ENCODE measurements at places on chromosomes 4 and X.

GRCh38 chrX:115547448-115547847 is 13.5 kb upstream of the PLS3 start:
- no peak for DNase-seq

DNA sequence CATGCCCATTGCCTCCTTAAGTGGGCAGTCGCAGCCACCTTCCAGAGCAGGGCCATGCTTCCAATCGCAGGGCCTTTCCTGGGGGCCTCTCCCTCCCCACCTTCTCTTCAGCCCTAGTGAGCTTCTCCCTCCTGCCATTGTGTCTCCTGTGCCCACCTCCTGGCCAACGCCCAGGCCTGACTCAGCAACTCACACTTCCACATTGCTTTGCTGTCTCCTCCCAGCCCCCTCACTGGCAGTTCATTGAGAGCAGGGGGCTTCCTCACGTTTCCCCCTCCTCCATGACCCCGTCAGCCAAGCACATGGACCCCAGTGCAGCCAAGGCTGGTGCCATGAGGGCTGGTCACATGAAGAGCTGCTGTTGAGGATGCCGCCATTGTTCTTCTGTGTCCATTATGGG is 25.9 kb downstream of the HTRA3 start:
- no peak for DNase-seq

- DNase-seq, result no peak
These were observed 29.7 kb upstream of the FGF2 start for GRCh38 chr4:122796801-122797404.

- no peak for DNase-seq
These were observed 1520.7 kb downstream of the ARAP2 start for GRCh38 chr4:34723605-34724004.

GRCh38 chr4:27217261-27217769 is 356.7 kb downstream of the STIM2 start:
- no peak for DNase-seq

DNA sequence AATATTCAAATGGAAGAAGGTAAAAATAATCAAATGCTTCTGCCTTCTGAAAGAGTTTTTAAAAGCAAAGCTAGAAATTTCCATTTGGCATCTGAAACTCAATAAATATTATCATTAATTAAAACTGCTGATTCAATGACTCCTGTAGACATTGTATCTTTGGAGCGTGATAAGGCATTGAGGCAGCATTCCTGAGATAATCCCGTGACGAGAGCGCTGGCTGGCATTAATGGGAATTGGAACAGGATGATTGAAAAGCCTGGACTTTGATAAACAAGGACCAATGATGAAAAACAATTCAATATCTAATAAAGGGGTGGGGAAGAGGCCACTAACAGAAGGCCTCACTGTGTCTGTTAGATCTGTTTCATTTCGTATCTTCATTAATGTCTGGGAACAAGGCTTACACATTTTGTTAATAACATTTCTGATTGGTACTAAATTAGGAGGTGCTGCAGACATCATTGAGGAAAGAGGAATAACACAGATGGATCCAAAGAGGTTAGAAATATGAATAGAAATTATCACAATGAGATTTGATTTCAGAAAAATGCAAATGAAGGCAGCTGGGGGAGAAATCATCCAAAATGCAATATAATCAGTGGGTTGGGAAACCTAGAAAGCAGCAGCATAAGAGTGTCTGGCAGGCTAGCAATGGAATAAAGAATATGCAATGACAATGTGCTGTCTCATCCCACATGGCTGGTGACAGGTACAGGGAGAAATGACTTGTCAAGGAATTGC is 102.3 kb downstream of the SCD5 start:
- no peak for DNase-seq

- DNase-seq, result no peak
These were observed 353.2 kb downstream of the PDHA2 start for GRCh38 chr4:96193061-96193460.

DNA sequence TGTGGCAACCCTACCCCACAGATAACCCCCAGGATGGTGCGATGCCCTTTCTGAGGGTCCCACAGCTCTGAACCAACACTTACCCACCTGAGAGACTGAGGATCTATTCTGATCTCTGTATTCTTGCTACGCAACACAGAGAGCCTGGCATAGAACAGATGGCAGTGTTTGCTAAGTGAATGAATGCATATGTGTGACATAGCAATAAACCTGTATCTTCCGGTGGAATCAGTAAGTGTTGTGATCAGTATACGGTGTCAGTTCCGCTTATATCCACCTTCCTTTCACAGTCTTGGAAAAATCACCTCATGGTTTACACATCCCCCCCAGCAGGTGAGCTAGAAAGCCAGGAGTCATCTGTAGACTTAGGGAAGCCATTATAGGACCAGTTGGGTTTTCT is 5.9 kb upstream of the HSD17B10 start:
- no peak for DNase-seq

DNA sequence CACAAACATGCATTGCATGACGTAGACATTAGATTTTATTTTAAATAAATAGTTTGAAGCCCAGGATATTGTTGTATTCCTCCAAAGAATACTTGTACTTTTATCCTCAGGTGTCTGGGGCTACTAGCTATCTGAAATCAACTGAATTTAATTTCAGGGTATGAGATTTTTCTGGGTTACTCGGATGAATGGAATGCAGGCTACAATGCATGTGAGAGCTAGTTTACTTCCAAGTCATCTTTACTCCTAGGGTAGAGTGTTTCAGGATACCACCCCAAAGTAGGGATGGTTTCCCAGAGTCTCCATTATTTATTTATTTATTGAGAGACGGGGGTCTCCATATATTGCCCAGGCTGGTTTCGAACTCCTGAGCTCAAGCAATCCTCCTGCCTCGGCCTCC is 66.4 kb downstream of the HPRT1 start:
- no peak for DNase-seq

GRCh38 chrX:150366951-150367545 is 3.9 kb downstream of the MAMLD1 start:
- no peak for DNase-seq

DNA sequence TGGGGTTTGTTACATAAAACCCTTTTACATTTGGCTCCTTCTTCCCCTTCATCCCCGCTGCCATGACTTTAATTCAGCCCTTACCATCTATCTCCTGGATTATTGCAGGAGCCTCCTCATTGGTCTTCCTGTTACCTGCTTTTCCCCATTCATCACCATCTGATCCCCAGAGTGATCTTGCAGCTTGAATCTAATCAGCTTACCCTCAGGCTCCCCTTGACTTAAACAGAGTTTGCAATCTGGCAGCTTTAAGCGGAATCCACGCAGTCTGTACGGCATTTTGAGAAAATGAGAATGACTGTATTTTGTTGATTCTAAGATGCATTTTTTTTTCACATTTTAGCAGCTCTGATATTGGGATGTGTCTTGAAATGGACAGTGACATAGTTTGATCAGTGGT is 14.9 kb upstream of the PPEF1 start:
- no peak for DNase-seq

GRCh38 chrX:9318766-9319165 is 146.1 kb upstream of the TBL1X start:
- no peak for DNase-seq

DNA sequence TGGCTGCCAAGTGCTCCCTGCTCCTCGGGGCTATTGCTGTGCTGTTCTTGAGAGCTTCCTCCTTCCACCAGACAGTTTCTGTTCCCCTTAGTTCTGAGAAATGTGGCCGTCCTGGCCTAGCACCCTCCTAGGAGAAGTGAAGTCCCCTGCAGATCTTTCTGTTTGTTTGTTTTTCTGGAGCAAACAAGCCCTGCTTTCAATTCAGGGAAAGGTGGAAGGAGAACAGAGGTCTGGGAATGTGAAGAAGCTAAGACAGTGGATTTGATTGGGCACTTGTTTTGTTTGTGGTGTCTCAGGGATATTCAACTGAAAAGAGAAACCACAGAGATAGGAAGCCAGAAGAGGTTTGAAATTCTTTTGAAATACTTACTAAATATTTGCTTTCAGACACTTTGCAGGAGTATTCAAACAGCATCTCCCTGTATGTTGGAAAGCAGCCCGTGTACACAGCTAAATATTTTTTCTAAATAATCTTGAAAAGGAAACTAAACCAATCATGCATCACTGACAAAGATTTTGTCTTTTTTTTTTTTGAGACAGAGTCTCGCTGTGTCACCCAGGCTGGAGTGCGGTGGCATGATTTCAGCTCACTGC is 36.5 kb upstream of the PPM1K start:
- DNase-seq, result no peak

- no peak for DNase-seq
These were observed 42.4 kb upstream of the NDNF start for GRCh38 chr4:121114756-121115155.

- no peak for DNase-seq
These were observed 705.9 kb upstream of the AGA start for GRCh38 chr4:178148106-178148505.

- no peak for DNase-seq
These were observed 29.8 kb upstream of the H2AZ1 start for GRCh38 chr4:99979872-99980271.

- no peak for DNase-seq
These were observed 1673.8 kb upstream of the AGA start for GRCh38 chr4:179116011-179116410.

DNA sequence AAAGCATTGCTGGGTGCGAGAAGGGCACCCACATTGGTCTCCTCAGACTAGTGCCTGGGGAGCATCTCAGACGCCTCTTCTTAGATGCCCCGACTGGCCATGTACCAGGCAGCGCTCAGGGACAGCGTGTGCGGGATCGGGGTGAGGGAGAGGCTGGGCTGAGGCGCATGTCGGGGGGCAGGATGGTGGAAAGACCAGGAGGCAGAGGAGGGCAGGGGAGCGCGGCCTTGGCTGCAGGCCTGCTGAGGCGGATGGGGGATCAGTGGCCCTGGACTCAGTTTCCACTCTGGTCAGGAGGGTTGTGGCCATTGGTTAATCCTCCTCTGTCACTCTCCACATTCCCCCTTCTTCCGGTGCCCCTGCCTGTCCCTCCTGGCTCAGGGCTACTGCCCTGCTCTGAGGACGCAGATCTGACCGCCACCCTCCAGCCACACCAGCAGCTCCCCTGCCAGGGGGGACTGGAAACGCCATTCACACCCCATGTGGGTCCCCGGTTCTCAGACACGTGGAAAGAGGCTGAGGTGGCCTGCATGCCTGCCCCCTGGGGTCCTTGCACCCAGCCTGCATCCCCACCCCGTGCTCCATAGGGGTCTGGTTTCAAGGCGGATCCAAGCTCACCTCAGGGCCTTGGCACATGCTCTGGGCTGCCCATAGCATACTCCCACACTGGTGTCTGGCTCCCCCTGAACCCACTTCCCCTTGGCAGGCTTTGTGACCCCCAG is 105.9 kb downstream of the CPZ start:
- no peak for DNase-seq

DNA sequence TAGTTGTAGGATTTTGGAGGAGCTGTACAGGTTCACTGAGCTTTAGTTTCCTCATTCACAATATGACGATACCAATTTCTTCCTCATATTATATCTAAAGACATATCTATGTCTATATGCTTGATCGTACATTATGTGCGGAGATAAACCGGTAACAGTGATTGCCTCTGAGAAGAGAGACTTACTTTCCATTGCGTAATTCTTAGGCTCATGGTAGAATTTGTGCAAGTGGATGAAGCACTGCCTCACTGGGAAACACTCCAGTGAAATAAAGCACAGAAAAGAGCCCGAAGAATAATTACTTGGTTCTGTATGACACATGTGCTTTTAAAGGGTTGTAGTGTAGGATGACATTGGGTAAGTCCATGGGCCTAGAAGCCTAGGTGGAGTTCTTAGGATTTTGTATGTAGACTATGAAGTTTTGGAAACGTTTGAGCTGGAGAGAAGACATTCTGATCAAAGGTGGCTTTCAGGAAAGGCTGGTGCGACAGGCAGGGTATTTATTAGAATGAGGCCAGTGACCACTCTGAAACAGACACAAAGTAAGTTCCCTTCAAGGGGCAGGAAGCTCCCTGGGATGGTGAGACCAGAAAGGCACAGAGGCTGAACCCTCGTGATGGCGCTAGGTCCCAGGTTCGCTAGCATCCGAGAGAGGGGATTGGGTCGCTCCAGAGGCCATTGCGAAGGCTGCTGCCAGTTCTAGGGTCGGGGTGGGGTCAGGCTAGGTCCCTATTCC is 649 bp upstream of the VBP1 start:
- DNase-seq, result no peak

GRCh38 chrX:69987691-69988090 is 62.0 kb downstream of the AWAT2 start:
- no peak for DNase-seq

- no peak for DNase-seq
These were observed 448.2 kb upstream of the FAT1 start for GRCh38 chr4:187171706-187172339.

DNA sequence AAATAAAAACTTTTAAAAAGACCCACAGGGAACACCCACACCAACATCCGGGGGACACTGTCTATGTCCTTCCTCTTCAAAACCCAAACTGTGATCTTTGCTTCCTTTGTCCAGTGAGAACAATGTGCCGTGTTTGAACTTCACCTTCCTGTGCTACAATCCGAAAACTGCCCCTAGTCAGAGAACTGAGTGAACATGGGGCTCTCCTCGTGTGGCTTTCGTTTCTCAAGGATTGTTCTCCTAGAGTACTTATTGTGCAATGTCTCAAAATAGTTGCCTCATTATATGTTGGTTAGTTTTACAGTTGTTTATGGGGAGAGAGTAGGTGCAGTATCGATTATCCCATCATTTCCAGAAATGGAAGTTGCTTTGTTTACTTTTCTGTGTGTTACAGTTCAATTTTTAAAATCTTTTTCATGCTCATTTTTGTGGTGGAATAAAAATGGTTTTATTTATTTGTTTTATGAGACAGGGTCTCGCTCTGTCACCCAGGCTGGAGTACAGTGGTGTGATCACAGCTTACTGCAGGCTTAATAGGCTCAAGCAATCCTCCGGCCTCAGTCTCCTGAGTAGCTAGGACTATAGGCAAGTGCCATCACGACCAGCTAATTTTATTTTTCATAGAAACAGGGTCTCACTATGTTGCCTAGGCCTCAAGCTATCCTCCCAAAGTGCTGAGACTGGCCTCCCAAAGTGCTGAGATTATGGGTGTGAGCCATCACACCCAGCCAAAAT is 29.9 kb downstream of the RBMX start:
- DNase-seq, result no peak

GRCh38 chr4:8691151-8691775 is 98.7 kb downstream of the CPZ start:
- no peak for DNase-seq

- DNase-seq, result no peak
These were observed 24.4 kb downstream of the CLDN22 start for GRCh38 chr4:183295711-183296110.

GRCh38 chrX:43655151-43656004 is 721 bp upstream of the MAOA start:
- DNase-seq, result no peak

- no peak for DNase-seq
These were observed 28.3 kb downstream of the ENOX2 start for GRCh38 chrX:130874751-130875150.

- DNase-seq, result no peak
These were observed 11.5 kb downstream of the PPARGC1A start for GRCh38 chr4:23878246-23878891.

DNA sequence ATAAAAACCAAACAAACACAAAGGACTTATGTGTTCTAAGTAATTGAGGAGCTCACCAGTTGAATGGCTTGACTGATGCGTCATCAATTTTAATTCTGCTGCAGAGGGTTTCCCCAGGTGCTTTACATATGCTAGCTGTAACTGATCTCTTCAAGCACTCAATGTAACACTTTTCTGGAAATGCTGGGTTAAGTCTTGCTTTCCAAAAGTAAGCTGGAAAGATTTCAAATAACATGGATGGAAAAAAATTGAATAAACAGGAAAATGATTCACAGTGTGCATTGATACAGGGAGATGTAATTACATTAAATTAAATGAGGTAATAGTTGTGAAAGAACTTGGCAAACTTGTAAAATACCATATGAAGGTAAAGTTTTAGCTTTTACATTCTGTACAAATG is 186.7 kb upstream of the WDFY3 start:
- DNase-seq, result no peak

Measured in vagina (tissue), 2 donors.